Progenitor cell of endocrine pancreas (in vitro differentiated cells): ENCODE measurements at places on chromosomes 16 and 17. TPM values are rescaled to one million over a fixed set of nuclear protein-coding genes. Genes with fewer than 3 reads are reported as not detected.
A peak's percentile ranks its signal among the peaks of the same experiment; 100 is the strongest.

GRCh38 chr17:78805301-78805700 lies 23.2 kb upstream of the CYTH1 start:
- no peaks in the 10 kb centered on the region for H3K27me3 ChIP-seq
- H3K36me3 ChIP-seq, result peaks cover 20% of the 10 kb centered on the region
- no peak overlapping the region for H3K27ac ChIP-seq
- H3K4me1 ChIP-seq, result no peaks in the 10 kb centered on the region
- DNase-seq, result no peak

GRCh38 chr16:4897328-4897727 lies 39.6 kb downstream of the PPL start:
- H3K4me1 ChIP-seq, result no peaks in the 10 kb centered on the region
- H3K4me3 ChIP-seq, result no peak overlapping the region
- H3K27ac ChIP-seq, result no peak overlapping the region
- peaks cover 21% of the 10 kb centered on the region for H3K36me3 ChIP-seq

DNA sequence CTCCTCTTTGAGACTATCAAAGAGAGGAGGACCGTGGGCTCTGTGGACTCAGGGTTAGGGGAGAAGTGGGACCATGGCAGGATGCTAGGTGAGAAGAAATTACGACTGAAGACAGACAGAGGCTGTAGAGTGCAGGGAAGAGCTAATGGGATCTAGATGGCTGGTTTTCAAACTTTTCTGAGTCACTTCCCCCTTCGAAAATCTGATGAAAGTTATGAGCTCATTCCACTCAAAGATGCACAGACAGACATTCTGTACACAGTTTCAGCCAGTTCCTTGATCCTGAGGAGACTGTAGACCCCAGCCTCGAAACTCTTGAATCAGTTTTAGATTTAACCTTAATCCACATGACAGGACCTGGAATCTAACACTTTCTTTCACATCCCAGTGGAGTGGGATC lies 40.7 kb downstream of the RGS9 start:
- no peaks in the 10 kb centered on the region for H3K27me3 ChIP-seq
- H3K4me3 ChIP-seq, result no peak overlapping the region
- H3K27ac ChIP-seq, result no peak overlapping the region
- no peaks in the 10 kb centered on the region for H3K36me3 ChIP-seq
- DNase-seq, result no peak

GRCh38 chr16:88767546-88768070 lies 17.4 kb downstream of the PIEZO1 start:
- H3K4me3 ChIP-seq, result no peak overlapping the region
- H3K36me3 ChIP-seq, result no peaks in the 10 kb centered on the region
- peaks cover 38% of the 10 kb centered on the region for H3K4me1 ChIP-seq
- DNase-seq, result no peak
- no peaks in the 10 kb centered on the region for H3K27me3 ChIP-seq

DNA sequence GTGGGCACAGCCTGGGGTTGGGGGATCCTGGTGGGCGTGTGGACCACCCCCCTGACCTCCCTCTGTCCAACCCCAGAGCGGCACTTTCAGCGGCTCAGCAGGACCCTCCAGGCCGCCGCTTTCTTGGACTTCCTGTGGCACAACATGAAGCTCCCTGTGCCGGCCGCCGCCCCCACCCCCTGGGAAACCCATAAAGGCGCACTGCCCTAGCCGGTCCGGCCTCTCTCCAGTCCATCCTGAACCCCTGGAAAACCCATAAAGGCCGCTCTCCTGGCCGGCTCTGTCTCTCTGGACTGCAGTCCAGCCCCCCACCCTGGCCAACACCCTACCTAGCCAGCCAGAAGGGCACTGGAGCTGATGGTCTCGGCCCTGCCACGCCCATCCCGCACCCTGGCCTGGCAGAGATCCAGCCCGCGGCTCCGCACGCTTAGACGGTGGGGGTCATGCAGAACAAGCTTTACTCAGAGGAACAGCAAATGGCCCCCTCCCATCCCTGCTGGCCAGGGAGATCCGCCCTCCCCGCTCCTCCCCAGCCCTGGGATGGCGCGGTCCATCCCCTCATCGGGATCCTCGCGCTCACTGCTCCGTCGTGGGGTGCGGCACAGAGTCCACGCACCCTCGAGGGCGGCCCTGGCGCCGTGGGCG lies 2.7 kb downstream of the NOXO1 start:
- no peak overlapping the region for H3K4me3 ChIP-seq
- H3K27me3 ChIP-seq, result peaks cover 40% of the 10 kb centered on the region
- no peak overlapping the region for H3K27ac ChIP-seq
- DNase-seq, result no peak
- H3K4me1 ChIP-seq, result peaks cover 5% of the 10 kb centered on the region

DNA sequence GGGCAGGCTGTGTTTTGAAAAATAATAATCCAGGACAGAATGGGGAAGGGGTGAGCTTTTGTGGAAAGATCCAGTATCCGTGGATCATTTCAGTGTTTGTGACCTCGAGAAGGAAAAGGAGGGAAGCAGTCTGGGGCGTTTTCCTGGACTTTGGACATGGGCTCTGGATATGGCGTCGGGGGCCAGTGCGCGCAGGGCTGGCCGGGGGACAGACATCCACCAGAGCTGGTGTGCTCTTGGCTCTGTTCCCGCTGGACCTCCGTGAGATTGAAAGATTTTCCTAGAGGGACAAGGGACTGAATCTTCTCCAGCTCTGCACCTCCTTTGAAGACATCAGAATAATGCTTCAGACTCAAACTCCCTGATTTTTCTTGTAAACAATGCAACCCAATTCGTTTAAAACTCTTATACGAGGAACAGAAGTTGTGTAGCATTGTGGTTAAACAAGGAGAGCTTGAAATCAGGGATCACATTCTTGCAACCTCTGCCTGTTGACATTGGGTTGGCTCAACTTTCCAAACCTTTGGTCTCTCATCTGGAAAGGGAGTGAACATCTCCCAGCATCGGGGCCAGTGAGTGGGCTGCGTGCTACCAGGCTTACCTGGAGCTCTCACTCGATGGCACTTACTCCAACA lies 75.9 kb downstream of the C16orf95 start:
- H3K36me3 ChIP-seq, result no peaks in the 10 kb centered on the region
- peaks cover 16% of the 10 kb centered on the region for H3K27me3 ChIP-seq
- no peak overlapping the region for H3K27ac ChIP-seq
- peaks cover 29% of the 10 kb centered on the region for H3K4me1 ChIP-seq
- H3K4me3 ChIP-seq, result no peak overlapping the region

DNA sequence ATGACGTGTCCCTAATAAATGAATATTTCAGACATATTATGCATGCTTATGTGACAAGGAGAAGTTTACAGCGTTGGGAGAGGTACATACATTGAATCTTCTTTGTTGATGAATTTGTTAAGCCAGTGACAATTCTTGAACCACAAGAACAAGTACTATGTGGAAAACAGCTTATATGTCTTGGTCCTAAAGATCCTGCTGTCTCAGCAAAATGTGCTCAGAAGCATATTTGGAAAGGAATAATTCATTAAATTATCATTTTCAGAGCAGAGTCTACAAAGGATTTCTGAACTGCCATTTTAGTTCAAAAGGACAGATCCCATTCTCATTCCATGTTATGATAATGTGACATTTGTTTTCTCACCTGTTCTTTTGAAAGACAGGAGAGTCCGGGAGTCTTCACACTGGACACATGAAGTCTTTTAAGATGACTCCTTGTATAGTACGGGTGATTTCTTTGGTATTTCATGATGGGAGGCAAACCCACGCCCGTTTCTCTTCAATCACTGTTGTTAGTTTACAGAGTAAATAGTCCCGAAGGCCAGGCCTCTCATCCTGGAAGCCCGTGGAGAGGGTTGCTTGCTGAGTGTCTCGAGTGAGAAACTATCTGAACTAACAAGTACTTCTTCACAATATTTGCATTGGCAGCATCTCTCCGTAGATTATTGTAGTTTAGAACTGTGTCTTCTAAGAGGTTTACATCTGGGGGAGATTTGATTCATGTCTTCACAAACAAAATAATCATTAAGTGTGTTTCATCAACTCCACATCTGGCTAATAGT lies 26.7 kb downstream of the VPS35L start:
- H3K4me1 ChIP-seq, result peaks cover 7% of the 10 kb centered on the region
- no peak for DNase-seq
- H3K27ac ChIP-seq, result no peak overlapping the region
- no peaks in the 10 kb centered on the region for H3K27me3 ChIP-seq
- peaks cover 61% of the 10 kb centered on the region for H3K36me3 ChIP-seq
- no peak overlapping the region for H3K4me3 ChIP-seq

DNA sequence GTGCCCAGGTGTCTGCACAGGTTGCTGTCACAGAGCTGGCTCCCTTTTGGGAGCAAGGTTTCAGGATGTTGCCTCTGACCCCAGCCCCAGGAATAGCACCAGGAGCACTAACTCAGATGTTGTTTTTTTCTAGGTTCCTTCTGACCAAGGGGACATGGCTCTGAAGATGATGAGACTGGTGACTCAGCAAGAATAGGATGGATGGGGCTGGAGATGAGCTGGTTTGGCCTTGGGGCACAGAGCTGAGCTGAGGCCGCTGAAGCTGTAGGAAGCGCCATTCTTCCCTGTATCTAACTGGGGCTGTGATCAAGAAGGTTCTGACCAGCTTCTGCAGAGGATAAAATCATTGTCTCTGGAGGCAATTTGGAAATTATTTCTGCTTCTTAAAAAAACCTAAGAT lies 28.1 kb downstream of the SCPEP1 start:
- H3K27me3 ChIP-seq, result no peaks in the 10 kb centered on the region
- no peak overlapping the region for H3K4me3 ChIP-seq
- DNase-seq, result no peak
- peaks cover 19% of the 10 kb centered on the region for H3K4me1 ChIP-seq
- H3K27ac ChIP-seq, result no peak overlapping the region
- H3K36me3 ChIP-seq, result peaks cover 6% of the 10 kb centered on the region

- no peak overlapping the region for H3K4me3 ChIP-seq
- peaks cover 24% of the 10 kb centered on the region for H3K27me3 ChIP-seq
- H3K27ac ChIP-seq, result no peak overlapping the region
- no peak for DNase-seq
These were observed 4.7 kb upstream of the SMTNL2 start for GRCh38 chr17:4579678-4580077.

- H3K36me3 ChIP-seq, result no peaks in the 10 kb centered on the region
- no peaks in the 10 kb centered on the region for H3K27me3 ChIP-seq
- no peak for DNase-seq
- H3K4me3 ChIP-seq, result no peak overlapping the region
These were observed 100.0 kb upstream of the ZFHX3 start for GRCh38 chr16:73147958-73148357.

DNA sequence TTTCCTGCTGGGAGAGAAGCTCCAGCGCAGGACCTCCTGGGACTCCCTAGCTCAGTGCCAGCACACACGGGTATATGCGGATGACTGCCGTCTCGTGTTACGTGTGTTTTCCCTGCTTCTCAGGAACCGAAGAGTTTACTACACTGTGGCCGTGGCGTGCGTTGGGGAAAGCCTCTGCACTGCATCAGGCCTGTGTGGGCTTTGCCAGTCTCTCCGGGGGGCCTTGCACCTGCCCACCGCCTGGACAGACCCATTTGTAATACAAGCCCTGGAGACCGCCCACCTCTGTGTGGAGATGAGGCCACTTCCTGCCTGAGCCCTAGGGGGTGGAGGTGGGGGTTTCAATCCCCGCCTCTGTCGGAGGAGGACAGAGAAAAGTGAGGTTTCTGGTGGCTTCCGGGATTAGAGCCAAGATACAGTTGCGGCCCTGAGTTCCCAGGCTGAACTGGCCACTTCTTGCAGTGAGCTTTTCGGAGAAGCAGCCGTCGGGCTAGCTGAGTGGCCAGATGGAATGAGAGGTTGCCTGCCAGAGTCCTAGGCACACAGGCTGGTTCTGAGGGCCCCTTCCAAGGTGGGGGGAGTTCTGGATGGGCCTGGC lies 43.4 kb upstream of the GSE1 start:
- H3K4me3 ChIP-seq, result peak overlapping the region; percentile 21
- no peak for DNase-seq

DNA sequence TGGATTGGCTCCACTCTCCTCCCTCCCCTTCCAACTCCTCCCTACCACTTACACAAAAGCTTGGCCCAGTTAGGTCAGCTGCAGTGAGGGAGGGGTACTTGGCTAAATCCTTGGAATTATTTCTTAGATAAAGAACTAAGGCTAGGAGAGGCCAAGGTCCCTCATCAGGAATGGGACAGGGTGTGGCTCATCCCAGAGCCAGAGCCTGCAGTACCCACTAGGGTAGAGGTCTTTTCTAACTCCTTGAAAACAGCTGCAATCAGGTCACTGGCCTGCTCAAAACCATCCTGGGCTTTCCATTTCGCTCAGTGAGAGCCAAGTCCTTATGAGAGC lies 1.9 kb upstream of the SLC46A1 start:
- H3K36me3 ChIP-seq, result no peaks in the 10 kb centered on the region
- H3K4me3 ChIP-seq, result no peak overlapping the region
- DNase-seq, result no peak
- H3K27ac ChIP-seq, result no peak overlapping the region
- H3K4me1 ChIP-seq, result peaks cover 18% of the 10 kb centered on the region

- H3K36me3 ChIP-seq, result peaks cover 8% of the 10 kb centered on the region
- H3K4me3 ChIP-seq, result no peak overlapping the region
- peaks cover 2% of the 10 kb centered on the region for H3K4me1 ChIP-seq
- DNase-seq, result no peak
- H3K27me3 ChIP-seq, result peaks cover 4% of the 10 kb centered on the region
These were observed 33.3 kb downstream of the JPH3 start for GRCh38 chr16:87635541-87636049.

DNA sequence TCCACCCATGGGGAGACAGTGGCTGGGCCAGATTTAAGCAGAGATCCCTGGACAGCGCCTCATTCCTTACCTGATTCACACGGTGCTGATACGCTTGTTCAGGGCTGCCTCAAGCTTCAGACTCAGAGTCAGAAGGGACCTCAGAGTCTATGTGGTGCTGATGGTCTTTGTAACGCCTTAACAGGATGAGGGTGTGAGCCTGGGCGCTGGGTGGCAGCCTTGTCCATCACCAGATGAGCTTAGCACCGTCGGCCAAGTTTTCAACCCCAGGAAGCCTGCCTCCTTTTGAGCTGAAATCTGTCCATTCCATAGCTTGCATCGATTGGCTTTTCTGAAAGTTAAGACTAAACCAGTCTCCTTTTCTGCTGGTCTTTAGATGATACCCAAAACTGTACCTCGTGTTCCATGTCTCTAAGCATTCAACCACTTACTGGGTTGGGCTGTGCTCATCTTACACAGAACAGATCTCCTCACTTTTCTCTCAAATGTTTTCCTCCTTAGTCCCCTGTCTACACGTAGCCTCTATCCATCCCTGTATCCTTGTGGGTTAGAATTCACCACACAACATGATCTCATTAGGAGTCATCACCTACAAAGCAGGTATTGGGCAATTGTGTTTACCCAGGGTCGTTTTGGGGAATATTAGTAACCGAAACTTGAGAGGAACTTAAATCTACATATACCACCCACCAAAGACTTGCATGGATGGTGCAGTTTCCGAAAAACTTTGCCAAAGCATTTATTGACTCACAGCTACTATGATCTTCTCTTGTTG lies 573.4 kb downstream of the CDH13 start:
- no peak overlapping the region for H3K4me3 ChIP-seq
- no peaks in the 10 kb centered on the region for H3K4me1 ChIP-seq
- no peak overlapping the region for H3K27ac ChIP-seq
- H3K27me3 ChIP-seq, result peaks cover 14% of the 10 kb centered on the region
- no peak for DNase-seq
- H3K36me3 ChIP-seq, result no peaks in the 10 kb centered on the region

- H3K27me3 ChIP-seq, result peaks cover 7% of the 10 kb centered on the region
- no peak for DNase-seq
- H3K27ac ChIP-seq, result no peak overlapping the region
- H3K36me3 ChIP-seq, result no peaks in the 10 kb centered on the region
- H3K4me3 ChIP-seq, result no peak overlapping the region
- H3K4me1 ChIP-seq, result peaks cover 5% of the 10 kb centered on the region
These were observed 6.6 kb downstream of the ABCA5 start for GRCh38 chr17:69320210-69320907.

MILR1 gene
- total RNA-seq, result not detected in 2 replicates

CCDC200 gene
- not detected in 2 replicates for total RNA-seq

ABCA8 gene
- total RNA-seq, result 0.31 and 0.44 TPM in 2 replicates

KANSL1 gene
- 173 and 174 TPM in 2 replicates for total RNA-seq

METTL2A gene
- 29.6 and 33.1 TPM in 2 replicates for total RNA-seq

GPRC5B gene
- 40.6 and 44.3 TPM in 2 replicates for total RNA-seq
